ENCODE measurements at places on chromosomes 4 and X.

- no peak for DNase-seq
Observed at GRCh38 chrX:38277802-38278201, 49.5 kb downstream of the RPGR start.

DNA sequence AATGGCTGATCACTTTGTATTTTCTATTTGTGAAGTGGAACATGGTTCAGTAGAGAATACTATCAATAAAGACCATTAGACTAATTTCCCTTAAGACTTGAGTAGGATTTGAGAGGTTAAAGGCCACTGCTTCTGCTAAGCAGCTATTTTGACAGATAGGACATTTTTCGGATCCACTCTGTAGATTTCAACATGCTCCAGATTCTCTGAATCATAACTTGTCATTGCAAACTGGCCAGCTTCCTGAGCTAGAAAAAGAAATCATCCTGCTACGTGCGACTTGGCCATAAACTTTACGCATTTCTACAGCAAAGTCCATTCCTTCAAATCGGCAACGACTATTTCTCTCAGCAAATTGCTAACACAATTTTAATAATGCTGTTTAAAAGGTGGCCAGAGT lies 55.2 kb downstream of the MGST2 start:
- DNase-seq, result no peak

DNA sequence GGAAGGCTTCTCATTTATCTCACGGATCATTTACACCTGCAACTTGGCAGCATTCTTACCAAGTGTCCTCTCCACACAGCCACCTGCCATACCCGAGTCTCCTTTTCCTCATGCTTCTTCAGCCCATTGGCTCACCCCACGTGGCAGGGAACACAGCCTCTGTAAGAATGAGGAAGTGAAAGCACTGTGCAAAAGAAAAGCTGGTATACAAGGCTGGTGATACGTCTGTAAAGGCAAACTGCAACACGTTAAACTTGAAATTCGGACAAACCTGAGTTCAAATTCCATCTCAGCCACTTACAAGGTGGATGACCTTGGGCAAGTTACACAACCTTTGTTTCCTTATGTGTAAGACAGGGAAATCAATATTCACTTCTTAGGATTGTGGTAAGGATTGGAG lies 164.0 kb upstream of the RASGEF1B start:
- DNase-seq, result no peak

DNA sequence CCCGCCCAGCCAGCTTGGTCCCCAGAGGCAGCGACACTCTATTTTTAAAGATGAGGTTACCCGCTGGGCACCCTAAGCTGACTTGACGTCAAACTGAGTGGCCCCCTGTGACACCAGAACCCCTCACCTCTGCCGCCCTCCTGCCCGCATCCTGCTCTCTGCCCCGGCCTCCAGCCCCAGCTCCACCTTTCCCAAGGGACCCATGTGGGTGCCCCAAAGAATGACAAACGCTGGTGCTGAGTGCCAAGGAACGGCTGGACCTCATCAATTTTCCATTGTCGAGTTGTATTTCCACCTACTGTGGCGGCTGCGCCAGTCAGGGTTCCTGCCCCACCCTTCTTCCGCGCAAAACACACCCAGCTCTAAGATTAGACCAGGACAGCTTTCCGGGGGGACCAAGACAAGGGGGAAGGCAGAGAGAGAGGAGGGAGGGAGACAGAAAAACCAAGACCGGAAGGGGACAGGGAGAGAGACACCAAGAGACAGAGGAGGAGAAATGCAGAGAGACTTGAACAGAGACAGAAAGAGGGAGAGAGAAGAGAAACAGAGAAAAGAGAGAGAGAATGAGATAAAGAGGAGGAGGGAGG lies 2.0 kb downstream of the PRKX start:
- DNase-seq, result no peak

DNA sequence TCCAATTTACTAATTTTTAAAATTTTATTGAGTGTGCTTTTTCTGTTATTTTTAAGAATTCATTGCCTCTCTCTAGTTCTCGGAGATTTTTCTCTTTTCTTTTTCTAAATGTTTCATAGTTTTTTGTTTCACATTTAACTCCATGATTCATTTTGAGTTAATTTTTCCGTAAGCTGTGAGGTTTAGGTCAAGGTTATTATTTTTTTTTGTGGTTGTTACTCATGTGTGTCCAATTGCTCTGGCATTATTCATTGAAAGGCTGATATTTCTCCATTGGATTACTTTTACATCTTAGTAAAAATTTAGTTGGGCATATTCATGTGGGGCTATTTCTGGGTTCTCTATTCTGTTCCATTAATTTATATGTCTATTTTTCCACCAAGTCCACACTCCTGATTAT lies 220.8 kb downstream of the MID1IP1 start:
- no peak for DNase-seq

DNA sequence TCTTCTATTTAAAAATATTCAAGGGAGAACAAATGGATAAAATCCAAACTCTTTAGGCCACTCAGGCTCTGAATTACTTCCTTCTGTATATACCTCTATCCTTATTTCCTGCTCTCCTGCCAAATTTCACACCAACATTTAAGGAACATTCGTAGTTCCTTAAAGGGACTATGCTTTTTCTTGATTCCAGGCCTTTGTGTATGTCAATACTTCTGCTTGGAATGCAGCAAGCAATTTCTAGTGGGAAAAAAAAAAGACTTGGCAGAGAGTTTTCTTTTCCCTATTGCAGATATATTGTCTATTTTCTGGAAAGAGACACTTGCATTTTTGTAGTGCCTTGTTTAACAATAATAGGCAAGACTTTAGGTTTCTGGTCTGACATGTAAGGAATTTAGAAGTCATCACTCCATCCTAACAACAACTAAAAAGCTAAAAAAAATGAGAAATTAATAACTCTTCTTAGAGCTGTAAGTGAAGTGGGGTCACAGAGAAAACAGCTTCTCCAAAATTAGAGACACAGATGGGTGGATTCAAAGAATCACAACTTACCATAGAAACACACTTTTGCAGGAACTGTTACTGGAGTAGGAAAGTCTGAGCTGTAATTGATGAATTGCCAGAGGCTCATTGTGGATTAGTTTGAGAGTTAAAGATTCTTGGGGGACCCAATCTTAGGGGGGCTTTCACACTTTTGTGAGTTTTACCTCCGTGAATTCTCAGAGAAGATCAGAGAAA lies 2.1 kb upstream of the ADH5 start:
- no peak for DNase-seq

DNA sequence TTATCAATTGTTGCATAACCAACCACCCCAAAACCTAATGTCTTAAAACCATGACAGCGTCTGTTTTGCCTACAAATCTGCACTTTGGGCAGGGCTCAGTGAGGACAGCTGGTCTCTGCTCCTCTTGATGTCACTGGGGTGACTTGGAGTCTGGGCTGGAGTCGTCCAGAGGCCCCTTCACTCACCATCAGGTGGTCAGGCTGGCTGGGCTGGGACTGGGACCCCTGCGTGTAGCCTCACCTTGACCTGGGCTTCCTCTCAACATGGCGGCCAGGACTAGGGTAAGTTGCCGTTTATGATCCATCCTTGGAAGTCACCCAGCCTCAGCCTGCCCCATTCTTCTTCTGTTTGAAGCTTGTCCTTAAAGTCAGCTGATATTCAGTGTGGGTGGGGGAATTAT lies 116.8 kb upstream of the NKX1-1 start:
- DNase-seq, result no peak

DNA sequence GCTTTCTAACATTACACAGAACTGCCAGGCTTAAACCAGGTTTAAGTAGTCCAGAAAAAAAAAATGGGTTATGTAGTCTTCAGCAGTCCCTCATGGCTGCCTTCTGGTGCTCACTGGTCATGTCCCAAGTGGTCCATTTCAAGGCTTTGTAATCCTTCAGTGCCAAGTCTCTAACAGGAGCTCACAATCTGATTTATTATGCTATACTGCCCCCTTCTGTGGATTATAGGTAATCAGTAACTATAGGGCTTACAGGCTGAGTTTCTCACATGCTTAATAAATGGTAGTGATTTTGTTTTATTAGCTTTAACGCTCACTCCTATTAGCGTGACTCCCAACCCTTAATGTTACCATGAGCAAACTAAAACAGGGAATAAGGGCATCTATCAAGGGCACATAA lies 92.5 kb upstream of the EDA2R start:
- DNase-seq, result no peak

DNA sequence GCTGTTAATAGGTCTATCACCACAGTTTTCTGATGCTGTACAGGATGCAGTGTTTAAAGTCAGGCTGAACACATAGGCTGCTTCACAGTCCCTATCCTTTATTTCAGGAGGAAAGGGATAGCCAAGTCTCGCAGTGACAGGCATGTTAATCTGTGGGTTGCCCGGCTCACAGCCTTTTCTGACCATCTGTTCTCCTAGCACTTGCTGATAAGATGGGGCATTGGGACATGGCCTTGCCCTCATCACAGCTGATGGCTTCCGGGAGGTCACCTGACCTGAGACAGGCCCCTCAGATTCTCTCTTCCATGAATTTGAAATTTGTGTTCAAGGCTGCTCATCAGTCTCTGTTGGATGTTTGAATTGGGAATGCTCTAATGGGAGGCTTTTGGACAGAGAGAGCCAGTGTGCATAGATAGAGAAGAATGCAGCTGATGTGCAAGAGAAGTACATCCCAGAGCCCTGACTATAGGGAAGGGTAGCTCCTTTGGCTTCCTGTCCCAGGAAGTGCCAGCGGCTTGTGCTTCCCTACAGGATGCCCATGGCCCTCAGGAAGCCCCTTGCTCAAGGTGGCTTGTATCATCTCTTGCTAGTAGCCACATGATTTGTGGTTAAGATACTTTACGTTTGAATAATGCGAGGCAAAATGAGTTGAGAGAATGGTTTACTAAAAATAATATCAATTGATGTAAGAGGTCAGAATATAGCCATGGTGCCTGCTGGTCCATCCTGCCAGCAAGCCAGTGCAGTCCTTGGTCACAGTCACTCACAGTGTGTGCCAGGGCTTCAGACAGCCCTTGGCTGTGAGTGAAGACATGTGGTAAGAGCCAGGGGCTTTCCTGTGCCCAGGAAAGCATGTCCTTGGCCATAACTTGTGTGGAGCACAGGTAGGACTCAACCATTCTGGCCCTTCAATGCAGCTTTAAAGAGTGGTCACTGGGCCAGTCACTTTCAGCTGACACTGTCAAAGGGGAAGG lies 88.6 kb downstream of the TSPAN7 start:
- DNase-seq, result no peak

DNA sequence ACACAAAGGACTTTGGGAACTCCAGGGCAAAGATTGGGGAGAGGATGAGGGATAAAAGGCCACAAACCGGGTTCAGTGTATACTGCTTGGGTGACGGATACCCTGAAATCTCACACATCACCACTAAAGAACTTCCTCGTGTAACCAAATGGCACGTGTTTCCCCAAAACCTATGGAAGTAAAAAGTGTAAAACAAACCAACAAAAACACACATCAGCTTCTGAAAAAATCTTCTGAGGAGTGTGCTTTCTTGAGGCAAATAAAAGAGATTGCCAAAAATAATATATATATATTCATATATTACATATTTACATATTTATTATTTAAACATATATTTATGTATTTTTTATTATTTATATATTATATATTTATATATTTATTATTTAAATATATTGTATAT lies 3.9 kb downstream of the P2RY8 start:
- no peak for DNase-seq

- no peak for DNase-seq
Observed at GRCh38 chr4:74410272-74410671, 34.7 kb upstream of the AREG start.

DNA sequence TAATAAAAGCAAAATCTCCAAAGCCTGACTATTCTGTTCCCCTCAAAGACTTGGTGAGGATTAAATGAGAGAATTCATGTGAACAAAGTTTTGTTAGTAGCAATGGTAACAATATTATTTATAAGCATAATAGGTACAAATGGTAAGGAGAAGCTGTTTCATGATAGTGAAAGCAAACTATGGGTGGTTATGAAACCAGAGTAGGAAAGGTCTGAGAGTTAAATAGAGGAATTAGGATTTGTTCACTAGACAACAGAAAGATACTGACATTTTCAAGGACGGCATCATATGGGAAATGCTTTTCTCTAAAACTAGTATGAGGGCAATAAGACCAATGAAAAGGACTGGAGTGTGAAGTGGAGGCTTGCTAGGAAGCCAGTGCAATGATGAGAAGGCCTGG lies 128.6 kb upstream of the FTHL17 start:
- no peak for DNase-seq

DNA sequence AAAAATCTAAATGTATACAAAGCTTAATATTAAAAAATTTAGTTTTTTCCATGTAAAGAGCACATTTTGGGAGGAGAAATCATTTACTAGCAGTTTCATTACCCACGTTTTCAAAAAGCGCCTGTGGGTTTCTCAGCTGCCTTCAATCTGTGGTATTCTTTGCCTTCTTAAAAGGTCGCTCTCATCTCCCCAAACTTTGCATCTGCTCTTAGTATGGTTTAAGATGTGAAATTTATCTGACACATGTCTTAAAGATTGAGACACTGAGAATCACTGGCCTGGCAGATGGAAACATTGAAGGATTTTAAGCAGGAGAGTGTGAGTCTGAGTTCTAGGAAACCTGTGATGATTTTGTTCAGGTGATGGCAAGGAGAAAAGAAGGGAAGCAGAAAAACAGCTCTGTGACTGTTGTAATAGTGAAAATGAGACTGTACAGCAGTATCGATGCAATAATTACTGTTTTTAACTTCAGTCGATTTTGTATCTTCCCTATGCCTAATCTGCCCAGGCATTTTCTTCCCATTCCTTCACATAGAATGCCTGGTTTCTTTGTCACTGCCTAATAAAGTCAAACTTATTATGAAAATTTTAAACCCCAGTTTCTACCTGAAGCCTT lies 75.9 kb downstream of the PAQR3 start:
- DNase-seq, result no peak

DNA sequence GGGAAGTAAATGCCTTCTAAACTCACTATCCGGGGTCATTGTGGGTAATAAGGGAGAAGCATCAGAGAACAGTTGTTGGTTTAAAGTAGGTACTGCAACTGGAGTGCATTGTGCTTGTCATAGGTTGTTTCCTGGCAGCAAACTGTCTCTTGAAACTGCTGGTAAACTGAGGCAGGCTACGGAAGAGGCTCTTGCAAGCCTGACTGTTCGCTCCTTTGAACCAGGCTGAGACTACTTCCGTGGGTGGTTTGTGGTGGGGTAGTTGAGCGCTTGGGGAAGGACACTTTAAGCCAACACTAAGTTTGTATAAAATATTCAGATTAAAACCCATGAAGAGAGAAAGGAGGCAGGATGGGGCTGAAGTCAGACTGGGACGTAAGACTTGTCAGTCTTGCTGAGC lies 45.2 kb upstream of the WDR1 start:
- no peak for DNase-seq

DNA sequence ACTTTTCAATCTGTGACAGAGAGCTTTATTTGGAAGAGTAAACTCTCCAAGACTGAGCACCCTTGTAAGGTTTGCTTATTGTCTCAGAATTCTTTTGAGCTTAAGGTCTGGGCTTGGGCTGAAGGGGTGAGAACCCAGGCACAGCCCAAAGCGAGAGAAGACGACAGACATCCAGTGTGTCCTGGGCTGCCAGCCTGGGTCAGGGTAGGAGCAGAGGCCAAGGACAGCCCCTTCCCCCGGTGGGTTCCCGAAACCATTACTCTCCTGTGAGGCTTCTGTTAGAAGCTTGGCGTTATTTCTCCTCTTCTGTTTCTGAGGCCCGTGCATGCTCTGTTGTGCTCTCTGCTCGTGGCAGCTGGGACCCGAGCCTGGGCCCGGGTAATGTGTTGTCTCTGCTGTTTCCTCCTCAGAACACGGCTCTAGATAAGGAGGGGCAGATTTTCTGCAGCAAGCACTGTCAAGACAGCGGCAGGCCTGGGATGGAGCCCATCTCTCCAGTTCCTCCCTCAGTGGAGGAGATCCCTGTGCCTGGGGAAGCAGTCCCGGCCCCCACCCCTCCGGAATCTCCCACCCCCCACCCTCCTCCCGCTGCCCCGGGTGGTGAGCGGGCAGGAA lies 177.5 kb downstream of the DCLK2 start:
- DNase-seq, result no peak

GRCh38 chrX:48509245-48509590 lies 426 bp downstream of the PORCN start:
- no peak for DNase-seq

Measured in activated T-helper 9 cell treated with anti-CD3 and anti-CD28 coated beads, Interleukin-2, amount 50 U/mL, for 16 hours (primary cell).